C1 segment of cervical spinal cord (tissue), 14 donors: ENCODE measurements at places on chromosomes 16 and 17.

DNA sequence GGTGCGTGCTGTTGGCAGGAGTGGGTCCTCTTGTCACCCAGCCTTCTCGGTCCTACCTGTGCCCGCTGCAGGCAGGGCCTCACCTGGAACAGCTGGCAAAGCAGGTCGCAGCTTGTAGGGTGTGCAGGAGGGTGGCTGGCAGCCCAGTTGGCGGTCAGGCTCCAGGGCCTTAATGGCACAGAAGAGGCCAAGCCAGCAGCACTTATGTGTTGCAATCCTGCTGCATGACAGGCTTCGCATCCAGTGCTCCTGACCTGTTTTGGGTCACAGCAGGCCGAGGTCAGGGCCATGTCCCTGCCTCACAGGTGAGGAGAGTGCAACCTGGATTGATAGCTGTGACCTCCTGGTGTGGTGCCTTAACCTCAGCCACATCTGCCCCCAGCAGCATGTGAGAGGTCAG, 31.9 kb downstream of the ZC3H18 start:
- DNase-seq, result no peak

DNA sequence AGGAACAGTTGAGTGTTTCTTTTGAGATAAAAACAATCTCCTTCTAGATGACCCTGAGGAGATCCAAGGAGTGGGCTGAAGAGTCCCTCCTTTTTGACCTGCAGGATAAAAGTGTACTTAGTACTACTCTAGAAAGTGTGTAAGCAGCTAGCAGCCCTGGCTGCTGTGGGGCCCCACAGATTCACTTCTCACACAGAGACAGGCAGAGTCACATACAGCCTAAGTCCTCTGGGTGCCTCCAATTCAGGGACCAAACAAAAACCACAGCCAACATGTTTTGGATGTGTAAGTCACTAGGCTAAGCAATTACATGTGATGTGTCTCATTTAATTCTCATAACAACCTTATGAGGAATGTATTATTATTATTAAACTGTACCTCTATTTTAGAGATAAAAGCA, 97.1 kb downstream of the TMEM100 start:
- DNase-seq, result no peak

- no peak for DNase-seq
Measured at GRCh38 chr17:16052486-16052885, 52.9 kb downstream of the TTC19 start.

DNA sequence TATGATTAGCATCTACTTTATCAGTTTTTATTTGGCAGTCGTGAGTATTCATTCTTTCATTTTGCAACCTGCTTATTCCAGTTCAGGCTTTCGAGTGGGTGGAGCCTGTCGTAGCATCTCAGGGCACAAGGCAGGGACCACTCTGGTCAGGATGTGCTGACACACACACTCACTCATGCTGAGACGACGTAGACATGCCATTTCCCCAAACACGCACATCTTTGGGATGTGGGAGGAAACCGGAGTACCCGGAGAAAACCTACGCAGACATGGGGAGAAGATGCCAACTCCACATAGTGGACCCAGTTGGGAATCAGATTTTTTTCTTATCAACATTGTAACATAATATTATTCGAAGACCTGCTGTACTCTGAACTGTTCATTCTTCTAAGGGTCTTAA, 756.5 kb upstream of the RBFOX1 start:
- DNase-seq, result no peak

DNA sequence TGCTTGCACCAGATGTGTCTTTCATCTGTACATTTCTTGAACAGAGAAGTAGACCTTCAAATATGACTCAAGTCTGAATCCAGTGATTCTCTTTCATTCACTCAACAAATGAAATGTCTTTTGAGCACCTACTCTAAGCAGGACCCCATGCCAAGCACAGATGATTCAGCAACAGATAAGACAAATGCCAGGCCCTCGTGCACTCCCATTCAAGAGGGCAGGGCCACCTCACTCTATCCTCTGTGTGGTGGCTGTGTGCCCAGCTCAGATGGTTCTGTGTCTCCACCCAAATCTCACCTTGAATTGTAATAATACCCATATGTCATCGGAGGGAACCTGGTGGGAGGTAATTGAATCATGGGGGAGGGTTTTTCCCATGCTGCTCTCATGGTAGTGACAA, 74.1 kb upstream of the NKD1 start:
- no peak for DNase-seq

DNA sequence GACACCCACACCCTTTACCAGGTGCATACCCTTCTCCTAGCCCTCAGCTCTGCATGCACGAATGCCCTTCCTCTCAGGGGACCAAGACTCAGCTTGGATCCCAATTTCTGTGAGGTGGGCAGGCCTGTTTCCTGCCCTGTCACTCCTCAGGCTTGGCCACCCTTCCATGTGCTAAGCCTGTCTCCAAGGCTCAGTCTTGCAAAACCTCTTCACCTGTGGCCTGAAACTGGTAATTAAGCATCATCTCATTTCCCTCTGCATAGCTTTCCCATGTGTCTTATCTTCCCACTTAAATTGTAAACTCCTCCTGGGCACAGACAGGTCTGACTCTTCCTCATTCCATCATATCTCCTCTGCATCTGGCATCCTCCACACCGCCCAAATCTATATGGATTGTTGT, 31.0 kb upstream of the SMPD3 start:
- DNase-seq, result no peak

- no peak for DNase-seq
Measured at GRCh38 chr16:76639685-76640289, 362.6 kb downstream of the CNTNAP4 start.

DNA sequence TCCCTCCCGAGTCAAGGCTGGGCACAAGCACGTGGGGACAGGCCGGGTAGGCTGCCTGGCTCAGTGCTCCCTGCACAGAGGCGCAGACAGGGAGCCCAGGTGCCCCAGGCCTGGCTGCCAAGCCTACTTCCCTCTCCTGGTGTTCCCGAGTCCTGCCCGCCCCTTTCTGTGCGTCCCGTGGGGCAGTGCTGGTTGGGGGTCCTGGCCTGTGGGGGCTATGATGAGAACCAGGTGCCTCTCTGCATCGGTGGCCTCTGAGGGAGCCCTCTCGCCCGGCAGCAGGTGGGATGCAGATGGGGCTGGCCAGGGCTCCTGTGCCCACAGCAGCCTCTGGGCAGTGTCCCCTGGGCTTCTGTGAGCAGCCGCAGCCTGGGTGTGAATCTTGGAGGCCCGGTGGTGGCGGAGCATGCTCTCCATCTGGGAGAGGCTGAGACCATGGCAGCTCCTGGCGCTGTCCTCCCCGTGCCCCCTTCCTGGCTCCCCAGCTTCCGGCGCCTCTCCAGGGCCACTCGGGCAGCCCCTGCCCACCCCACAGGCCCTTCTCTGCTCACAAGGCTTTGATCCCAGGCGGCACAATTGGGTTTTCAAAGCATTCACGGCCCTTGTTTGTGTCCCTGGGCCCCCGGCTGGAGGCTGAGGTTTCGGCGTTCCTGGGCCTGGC, 7.2 kb downstream of the CENPX start:
- DNase-seq, result no peak

DNA sequence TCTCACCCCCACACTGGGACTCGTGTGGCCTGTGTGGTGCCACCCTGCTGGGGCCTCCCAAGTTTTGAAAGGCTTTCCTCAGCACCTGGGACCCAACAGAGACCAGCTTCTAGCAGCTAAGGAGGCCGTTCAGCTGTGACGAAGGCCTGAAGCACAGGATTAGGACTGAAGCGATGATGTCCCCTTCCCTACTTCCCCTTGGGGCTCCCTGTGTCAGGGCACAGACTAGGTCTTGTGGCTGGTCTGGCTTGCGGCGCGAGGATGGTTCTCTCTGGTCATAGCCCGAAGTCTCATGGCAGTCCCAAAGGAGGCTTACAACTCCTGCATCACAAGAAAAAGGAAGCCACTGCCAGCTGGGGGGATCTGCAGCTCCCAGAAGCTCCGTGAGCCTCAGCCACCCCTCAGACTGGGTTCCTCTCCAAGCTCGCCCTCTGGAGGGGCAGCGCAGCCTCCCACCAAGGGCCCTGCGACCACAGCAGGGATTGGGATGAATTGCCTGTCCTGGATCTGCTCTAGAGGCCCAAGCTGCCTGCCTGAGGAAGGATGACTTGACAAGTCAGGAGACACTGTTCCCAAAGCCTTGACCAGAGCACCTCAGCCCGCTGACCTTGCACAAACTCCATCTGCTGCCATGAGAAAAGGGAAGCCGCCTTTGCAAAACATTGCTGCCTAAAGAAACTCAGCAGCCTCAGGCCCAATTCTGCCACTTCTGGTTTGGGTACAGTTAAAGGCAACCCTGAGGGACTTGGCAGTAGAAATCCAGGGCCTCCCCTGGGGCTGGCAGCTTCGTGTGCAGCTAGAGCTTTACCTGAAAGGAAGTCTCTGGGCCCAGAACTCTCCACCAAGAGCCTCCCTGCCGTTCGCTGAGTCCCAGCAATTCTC, 27.4 kb downstream of the STH start:
- DNase-seq, result no peak

- no peak for DNase-seq
Measured at GRCh38 chr17:57993471-57994365, 5.7 kb upstream of the VEZF1 start.

GRCh38 chr17:57913575-57914272, 41.5 kb downstream of the CUEDC1 start:
- no peak for DNase-seq

GRCh38 chr17:67245694-67246402, 852 bp upstream of the HELZ start:
- DNase-seq, result no peak

DNA sequence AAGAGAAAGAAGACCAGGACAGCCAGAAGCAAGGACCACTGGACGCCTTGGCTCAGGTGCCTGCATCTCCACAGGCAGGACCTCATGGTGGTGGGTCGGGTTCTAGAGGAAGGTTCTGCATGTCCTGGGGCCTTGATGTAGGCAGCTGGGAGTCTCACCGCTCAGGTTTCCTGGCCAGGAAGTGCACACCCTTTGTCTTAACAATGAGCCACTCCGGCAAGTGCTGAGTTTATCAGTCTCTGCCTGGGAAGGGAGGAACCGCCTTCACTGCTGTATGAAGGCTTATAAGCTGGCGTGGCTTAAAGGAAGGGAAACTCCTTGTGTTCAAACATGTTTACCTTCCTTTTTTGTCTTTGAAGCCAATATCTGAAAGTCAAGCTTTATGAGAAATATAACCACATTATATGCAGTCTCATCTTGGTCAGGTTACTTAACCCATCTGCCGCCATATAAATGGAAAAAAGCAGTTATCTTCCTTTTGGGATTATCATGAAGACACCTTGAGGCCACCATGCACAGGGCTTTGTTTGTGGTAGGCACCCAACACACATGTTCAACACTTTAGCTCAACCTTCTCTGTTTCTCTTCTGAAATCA, at the start of gene ST6GALNAC1:
Gene ST6GALNAC1 (minus strand): TSS at position 205 of the 596 bp plus-strand sequence. CDS start 119 bp downstream, at position 86.
- no peak for DNase-seq

- no peak for DNase-seq
Measured at GRCh38 chr16:64531401-64531800, 590.5 kb downstream of the CDH11 start.

DNA sequence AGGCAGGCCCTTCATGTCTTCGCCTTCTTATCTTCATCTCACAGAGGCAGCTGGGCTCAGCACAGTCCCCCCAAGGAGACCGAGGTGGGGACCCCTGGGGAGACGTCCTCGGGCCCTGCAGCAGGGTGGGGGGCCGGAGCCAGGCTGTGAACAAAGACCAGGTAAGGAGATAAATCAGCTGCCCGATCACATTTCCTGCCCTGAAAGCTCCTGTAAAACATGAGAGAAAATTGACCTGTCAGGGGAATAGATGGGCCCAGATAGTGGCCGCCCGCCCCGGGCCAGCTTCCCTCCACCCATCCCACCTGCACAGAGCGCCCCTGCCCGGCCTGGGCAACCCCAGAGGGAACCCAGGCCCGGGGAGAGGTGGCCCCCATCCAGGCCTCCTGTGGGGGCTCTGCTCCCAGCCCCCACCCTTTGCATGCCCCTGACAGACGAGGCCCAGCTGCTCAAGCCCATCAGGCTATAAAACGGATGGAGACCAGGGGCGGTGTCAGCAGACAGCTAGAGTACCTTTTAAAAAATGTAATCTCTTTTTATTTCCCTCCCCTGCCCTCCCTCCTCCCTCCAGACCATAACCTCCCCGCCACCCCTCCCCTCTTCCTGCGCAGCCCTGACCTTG, 18.8 kb upstream of the SLC38A10 start:
- DNase-seq, result no peak

GRCh38 chr16:26442321-26442720, 624.4 kb upstream of the C16orf82 start:
- no peak for DNase-seq

DNA sequence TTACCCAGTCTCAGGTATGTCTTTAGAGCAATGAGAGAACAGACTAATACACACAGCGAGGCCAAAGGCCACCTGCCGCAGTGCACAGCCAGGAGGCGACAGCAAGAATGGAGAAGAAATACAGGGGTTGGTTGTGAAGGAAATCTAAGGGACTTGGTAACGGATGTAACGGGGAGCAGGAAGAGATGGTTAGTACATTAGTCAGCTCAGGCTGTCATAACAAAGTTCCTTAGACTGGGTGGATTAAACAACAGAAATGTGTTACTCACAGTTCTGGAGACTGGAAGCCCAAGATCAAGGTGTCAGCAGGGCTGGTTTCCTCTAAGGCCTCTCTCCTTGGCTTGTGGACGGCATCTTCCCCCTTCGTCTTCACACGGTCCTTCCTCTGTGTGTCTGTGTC, 47.1 kb downstream of the TVP23C start:
- no peak for DNase-seq

DNA sequence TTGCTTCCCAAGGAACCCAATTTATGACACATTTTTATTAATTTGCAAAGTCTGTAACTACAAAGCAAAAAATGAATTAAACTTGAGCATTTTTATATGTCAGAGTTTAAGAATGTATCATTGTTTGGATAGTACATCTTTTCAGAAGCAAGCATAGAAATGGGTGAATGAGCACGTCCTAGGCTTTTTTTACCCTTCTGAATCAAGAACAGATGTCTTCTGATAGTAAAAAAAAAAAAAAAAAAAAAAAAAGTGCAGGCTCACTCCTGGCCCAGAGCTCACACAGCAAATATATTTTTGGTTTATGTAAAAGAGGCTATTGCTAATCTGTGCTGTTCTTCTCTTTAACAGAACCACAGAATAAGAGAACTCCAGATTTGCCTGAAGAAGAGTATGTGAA, 6.3 kb downstream of the TERF2IP start:
- DNase-seq, result no peak

- DNase-seq, result no peak
Measured at GRCh38 chr16:58022601-58023371, 2.8 kb upstream of the MMP15 start.

- DNase-seq, result no peak
Measured at GRCh38 chr17:61494325-61495160, 42.3 kb downstream of the TBX4 start.

DNA sequence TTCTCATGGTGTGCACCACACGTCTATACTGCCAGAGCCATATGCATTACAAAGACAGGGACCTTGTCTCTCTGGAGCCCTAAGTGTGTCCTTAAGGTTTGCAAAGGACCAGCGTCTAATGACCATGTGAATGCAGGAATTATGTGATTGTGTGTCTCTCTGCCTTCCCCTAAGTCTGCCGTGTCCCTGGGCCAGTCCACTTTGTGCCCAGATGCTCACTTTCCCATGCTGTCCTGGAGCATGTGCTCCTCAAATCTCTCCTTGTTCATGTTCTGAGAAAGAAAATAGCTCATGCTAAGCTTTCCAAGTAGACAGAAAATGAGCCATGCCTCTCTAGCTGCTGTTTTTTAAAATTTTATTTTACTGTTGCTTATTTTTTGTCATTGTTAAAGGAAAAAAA, 125.5 kb downstream of the RBFOX1 start:
- DNase-seq, result no peak

GRCh38 chr17:29560316-29560715, 6.5 kb downstream of the ABHD15 start:
- no peak for DNase-seq

GRCh38 chr16:81415751-81416150, 28.9 kb upstream of the CMIP start:
- DNase-seq, result no peak

GRCh38 chr17:16975744-16976625, 4.1 kb upstream of the TNFRSF13B start:
- DNase-seq, result no peak
